ENCODE measurements at places on chromosomes 7 and 10. TPM values are rescaled to one million over a fixed set of nuclear protein-coding genes. Genes with fewer than 3 reads are reported as not detected.

The CALHM1 gene
- total RNA-seq = not detected

The OR6B1 gene
- not detected for total RNA-seq

The SUN3 gene
- not detected for total RNA-seq

The PIK3CG gene
- 3.3 TPM for total RNA-seq

The CALML3 gene
- not detected for total RNA-seq

The IDI2 gene
- total RNA-seq = not detected

The CYP2C19 gene
- 0.16 TPM for total RNA-seq

The TRDMT1 gene
- total RNA-seq = 39.3 TPM

The DOCK4 gene
- 109 TPM for total RNA-seq

The CHN2 gene
- 76.3 TPM for total RNA-seq

The ZSWIM8 gene
- 30.7 TPM for total RNA-seq

The IFRD1 gene
- total RNA-seq = 90.5 TPM

The PDE6C gene
- total RNA-seq = not detected
